Activated naive CD8-positive, alpha-beta T cell treated with anti-CD3 and anti-CD28 coated beads for 36 hours (primary cell): ENCODE measurements at places on chromosomes 11 and 22. TPM values are rescaled to one million over a fixed set of nuclear protein-coding genes. Genes with fewer than 3 reads are reported as not detected.

FADS2 gene
- total RNA-seq = 65.6 TPM

FJX1 gene
- 2.5 TPM for total RNA-seq

APOL5 gene
- not detected for total RNA-seq

TTLL12 gene
- 106 TPM for total RNA-seq

DNA sequence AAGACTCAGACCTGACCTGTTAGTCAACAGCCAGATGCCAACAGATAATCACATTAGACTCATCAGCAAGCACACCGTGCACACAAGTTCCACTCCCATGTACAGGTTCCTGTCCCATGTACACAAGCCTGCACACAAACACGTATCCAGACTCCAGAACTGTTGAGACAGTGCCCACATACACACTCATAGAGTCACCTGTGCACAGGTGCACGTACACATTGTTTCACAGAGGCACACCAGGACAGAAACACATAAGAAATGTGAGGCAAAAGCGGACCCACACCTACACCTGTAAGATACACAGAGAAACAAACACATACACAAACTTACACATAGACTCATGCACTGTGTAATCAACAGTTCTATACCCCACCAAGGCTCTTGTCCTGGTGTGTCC is 2.7 kb upstream of the ZNF74 start:
- no peak for DNase-seq
